Midbrain (tissue), 1 donor: ENCODE measurements at places on chromosomes 1 and 21.

GRCh38 chr1:178899402-178899801 lies 28.5 kb upstream of the ANGPTL1 start:
- DNase-seq = no peak

DNA sequence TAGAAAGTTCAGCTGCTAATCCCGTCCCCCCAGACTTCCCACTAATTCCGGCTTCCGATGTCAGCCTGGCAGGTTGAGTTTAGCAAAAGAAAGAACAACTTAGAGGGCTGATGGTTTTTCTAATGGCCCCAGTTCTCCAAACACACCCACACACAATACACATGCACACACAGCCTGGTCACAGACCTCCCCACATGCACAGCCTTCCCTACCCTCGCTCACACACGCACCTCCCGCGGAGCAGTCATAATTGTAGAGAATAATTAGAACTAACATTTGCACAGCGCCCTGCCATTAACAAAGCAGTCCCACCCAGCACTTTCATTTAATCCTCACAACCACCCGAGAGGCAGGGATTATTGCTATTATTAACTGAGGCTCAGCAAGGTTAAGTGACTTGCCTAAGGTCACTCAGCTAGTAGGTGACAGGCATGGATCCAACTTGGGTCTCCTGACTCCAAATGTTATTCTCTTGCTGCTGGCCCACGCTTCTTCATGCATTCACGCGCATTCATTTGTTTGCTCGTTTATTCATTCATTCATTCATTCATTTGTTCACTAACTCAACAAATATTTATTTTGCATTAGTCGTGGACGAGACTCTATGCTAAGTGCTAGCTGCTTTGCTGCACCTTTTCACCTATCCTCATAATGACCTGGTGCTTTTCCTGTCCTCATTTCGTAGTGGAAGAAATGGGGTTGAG lies 274.9 kb downstream of the FOXD2 start:
- DNase-seq = no peak

DNA sequence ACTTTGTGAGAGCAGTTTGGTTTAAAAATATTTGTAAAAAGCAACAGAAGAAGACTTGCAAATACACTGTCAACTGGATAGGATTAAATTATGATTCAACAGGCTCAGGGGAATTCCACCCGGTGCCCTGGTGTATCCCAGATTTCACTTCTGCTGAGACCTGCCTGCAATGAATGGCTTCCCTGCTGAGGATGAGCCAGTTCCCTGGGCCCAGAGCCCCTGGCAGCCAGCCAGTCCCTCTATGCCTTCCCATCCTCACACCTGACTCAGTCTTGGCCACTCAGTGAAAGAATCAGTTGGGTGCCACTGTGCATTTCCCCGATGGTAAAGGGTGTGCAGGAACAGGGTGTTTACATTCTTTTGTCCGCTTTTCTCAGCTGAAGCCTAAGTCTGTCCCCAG lies 64.4 kb downstream of the KCTD3 start:
- DNase-seq = no peak

GRCh38 chr1:203178821-203179666 lies 3.4 kb upstream of the MYBPH start:
- DNase-seq = no peak

DNA sequence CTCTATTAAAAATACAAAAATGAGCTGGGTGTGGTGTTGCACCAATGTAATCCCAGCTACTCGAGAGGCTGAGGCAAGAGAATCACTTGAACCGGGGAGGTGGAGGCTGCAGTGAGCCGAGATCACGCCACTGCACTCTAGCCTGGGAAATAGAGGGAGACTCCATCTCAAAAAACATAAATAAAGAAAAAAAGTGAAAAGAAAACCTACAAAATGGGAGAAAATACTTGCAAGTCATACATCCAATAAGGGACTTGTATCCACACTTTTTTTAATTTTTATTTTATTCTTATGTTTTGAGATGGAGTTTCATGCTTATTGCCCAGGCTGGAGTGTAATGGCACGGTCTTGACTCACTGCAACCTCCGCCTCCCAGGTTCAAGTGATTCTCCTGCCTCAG lies 29.5 kb upstream of the SH3D21 start:
- DNase-seq = no peak

- no peak for DNase-seq
These were observed 3.1 kb downstream of the LRP8 start for GRCh38 chr1:53324728-53325297.

GRCh38 chr1:3876716-3877115 lies 19.4 kb downstream of the DFFB start:
- no peak for DNase-seq

DNA sequence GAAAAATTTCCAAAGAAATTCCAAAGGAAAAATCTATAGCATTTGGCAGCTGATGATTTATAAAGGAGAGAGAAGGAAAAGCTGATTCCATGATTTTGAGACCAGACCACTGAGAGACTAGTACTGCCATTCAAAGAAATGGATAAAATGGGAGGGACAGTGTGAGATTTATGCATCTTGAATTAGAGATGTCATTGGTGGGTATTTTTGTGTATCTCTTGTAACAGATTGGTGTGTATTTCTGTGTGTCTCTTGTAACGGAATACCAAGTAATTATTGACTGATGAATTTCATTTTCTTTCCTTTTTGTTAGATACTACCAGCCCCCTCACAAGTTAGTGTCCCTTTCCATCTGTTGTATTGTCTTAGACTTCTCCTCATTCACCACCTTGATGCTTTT lies 102.2 kb downstream of the OLFML2B start:
- no peak for DNase-seq

- DNase-seq = peak; percentile 57
These were observed at the start of gene ZNF436 for GRCh38 chr1:23369335-23370013. ZNF436 (minus strand) TSS chr1:23369836; CDS start chr1:23368005, 1,831 bp downstream.

GRCh38 chr1:962381-963300 lies 2.3 kb downstream of the KLHL17 start:
- DNase-seq = no peak

GRCh38 chr1:217431395-217431794 lies 199.5 kb downstream of the GPATCH2 start:
- no peak for DNase-seq

GRCh38 chr1:59743324-59744091 lies 71.2 kb upstream of the HOOK1 start:
- DNase-seq = peak; percentile 11

GRCh38 chr1:68198752-68199151 lies 33.6 kb downstream of the WLS start:
- DNase-seq = no peak

- no peak for DNase-seq
These were observed 198.7 kb downstream of the NPHP4 start for GRCh38 chr1:5793516-5793915.

- no peak for DNase-seq
These were observed 320.1 kb downstream of the LMX1A start for GRCh38 chr1:165036403-165036802.

- DNase-seq = no peak
These were observed 5.5 kb downstream of the THEM5 start for GRCh38 chr1:151847867-151848596.

DNA sequence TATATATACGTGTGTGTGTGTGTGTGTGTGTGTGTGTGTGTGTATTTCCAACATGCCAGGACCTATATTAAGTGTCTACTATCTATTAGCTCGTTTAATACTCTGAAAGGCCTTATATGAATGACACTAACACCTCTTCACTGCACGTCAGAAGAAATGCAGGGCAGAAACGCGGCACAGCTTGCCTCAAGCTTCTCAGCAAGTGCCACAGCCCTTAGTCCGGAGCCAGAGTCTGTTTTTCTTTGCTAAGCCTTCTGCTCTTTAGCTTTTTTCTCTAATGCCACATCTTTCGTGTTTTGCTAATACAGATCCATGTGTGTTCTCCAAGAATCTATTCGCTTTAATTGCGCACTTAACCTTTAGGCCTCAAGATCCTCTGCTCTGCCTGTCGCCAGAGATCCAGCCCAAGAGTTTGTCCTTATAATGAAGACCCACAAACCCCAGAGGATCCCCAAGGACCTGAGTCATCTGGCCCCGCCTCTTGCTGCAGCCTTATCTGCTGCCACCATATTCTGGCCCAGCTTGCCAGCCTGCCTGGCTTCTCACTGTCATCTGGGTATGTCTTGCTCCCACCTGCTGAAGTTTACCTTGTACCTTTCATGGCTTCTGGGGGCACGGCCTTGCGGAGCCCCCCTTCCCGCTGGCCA lies 2.0 kb upstream of the TRIM58 start:
- DNase-seq = no peak

- DNase-seq = no peak
These were observed 246.2 kb downstream of the MRPL39 start for GRCh38 chr21:25361097-25361496.

- DNase-seq = no peak
These were observed 301.4 kb upstream of the ADAMTS5 start for GRCh38 chr21:27268290-27268689.

GRCh38 chr21:34688145-34688544 lies 19.4 kb downstream of the CLIC6 start:
- DNase-seq = no peak

DNA sequence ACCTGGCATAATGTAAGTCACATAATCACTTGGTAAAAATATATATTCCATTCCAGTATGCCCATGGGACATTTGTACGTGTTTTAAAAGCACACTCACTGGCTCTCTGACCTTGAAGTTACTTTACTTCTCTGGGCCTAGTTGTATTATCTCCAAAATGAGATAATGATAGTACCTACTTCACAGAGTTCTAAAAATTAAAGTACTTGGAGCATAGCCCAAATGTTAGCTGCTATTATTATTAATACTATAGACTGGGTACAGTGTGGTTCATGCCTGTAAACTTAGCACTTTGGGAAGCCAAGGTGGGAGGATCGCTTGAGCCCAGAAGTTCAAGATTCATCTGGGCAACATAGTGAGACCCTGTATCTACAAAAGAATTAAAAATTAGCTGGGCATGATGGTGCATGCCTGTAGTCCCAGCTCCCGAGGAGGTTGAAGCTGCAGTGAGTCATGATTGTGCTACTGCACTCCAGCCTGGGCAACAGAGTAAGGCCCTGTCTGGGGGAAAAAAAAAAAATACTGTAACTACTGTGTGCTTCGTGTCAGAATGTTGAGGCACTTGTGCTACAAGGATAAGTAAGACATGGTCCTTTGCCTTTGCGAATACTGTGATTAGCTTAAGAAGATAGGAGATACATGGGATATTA lies 45.7 kb downstream of the TDRD5 start:
- DNase-seq = no peak

GRCh38 chr21:42392731-42393442 lies 3.0 kb downstream of the TMPRSS3 start:
- no peak for DNase-seq

- no peak for DNase-seq
These were observed 372.1 kb upstream of the B3GALT2 start for GRCh38 chr1:193558491-193559028.

DNA sequence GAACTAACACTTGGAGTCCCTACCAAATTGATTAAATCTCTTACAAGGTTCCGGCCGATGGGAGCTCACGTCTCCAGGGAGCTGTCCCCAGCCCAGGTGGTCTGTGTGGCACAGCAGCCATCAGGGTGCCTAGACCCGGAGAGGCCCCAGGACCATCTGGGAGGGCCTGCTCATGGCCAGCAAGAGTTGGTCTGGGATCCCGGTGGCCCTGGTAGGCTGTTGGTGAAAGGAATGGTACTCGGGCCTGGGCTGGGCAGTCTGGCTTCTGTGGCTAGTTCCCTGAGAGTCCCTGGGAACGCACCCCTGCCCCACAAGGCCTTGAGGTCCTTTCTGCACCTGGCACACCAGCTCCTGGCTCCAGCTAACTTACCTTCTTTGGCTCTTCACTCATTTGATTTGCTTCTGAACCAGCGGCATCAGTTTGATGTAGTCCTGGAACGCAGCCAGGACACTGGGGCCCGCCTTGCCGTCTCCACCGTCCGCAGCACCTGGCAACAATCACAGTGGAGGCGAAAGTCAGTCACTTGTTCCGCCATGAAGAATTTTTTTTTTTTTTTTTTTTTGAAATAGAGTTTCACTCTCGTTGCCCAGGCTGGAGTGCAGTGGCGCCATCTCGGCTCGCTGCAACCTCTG lies 62.5 kb downstream of the SCCPDH start:
- DNase-seq = no peak

DNA sequence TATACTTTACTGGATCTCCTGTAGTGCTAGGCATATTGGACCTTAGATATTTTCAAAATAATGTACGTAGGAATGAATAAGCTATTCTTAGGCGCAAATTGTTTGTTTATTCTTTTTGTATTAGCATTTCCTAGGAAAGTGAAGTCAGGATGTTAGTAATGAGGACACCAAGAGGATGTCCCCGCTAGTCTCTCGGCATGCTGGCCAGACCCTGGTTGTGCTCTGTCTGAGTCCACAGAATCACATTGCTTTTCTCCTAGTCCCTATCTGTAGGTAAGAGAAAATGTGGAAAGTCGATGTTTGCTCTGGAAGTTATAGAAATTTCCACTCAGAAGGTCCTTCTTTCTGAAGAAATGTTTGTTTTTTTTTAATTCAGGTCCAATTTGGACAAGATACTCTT lies 31.1 kb downstream of the DNM3 start:
- no peak for DNase-seq
